ENCODE measurements at places on chromosomes 1 and 21. TPM values are rescaled to one million over a fixed set of nuclear protein-coding genes. Genes with fewer than 3 reads are reported as not detected.
A peak's percentile ranks its signal among the peaks of the same experiment; 100 is the strongest.

Gene ADAMTSL4
- 8.8 TPM for polyA plus RNA-seq

Gene SYT2
- polyA plus RNA-seq = 0.39 TPM

Gene OR10Z1
- polyA plus RNA-seq = not detected

Gene CNIH3
- 3.8 TPM for polyA plus RNA-seq

DNA sequence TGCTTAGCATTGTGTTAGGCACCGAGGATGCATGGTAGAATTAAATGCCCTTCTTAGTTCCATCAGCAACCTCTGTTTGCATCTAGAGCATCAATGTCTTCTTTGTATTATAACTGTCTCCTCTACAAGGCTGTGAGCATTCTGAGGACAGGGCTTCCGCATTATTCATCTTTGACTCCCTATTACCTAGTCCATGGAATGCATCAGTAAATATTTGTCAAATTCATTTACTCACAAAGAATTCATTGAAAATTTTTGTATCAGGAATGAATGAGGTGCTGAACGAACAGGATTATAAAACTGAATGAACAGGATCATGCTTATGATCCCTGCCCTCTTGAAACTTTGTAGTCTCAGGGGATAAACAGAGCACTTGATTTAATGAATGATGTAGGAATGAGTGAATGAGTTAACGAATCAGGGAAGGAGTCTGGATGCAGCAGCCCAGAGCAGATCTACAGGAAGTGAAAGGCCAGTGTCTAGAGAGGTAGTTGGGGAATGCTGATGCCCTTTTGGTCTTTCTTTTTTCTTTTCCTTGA lies 2.8 kb downstream of the RHBDL2 start:
- DNase-seq = no peak
- no peaks in the 10 kb centered on the region for H3K36me3 ChIP-seq
- H3K4me1 ChIP-seq = peaks cover 6% of the 10 kb centered on the region
- H3K4me3 ChIP-seq = no peak overlapping the region
- no peaks in the 10 kb centered on the region for H3K27me3 ChIP-seq
- H3K27ac ChIP-seq = no peak overlapping the region

DNA sequence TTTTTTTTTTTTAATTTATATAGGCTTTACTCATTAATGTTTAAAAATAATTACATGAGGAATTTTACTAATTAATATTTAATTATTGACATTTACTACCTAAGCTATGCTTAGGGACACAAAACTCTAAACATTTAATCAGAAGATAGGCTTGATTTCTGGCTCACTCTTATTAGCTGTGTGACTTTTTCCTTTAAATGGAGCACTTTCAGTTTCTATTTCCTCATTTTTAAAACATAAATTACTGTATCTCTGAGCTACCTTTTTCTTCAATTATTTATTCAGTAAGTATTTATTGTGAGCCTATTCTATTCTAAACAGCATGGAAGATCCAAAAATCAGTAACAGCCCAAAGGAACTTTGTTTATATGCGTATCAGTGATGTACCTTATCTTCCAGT lies 40.5 kb downstream of the MAP3K7CL start:
- DNase-seq = no peak
- no peaks in the 10 kb centered on the region for H3K27me3 ChIP-seq
- H3K36me3 ChIP-seq = no peaks in the 10 kb centered on the region
- H3K4me1 ChIP-seq = no peaks in the 10 kb centered on the region

GRCh38 chr1:228163776-228164519 lies 1.7 kb upstream of the IBA57 start:
- H3K27ac ChIP-seq = no peak overlapping the region
- H3K4me3 ChIP-seq = no peak overlapping the region
- peak; percentile 48 for DNase-seq
- peaks cover 14% of the 10 kb centered on the region for H3K4me1 ChIP-seq
- H3K36me3 ChIP-seq = no peaks in the 10 kb centered on the region

DNA sequence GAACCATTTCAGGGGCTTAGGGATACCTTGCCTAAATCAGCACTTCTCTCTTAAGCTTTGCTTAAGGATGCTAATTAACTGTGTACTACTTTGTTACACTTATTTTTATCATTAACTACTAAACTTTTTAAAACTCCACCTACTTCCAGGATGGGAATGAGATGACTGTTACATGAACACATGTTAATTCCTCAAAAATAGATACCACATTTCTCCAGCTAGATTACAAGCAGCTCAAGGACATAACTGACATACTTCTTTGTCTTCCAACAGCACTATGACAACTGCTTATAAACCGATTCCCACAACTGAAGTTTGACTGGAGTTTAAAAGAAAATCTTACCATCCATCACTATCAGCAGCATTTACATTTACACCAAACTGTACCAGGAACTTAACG lies 53.7 kb downstream of the TP53BP2 start:
- no peak overlapping the region for H3K4me3 ChIP-seq
- H3K4me1 ChIP-seq = no peaks in the 10 kb centered on the region
- no peak overlapping the region for H3K27ac ChIP-seq
- no peak for DNase-seq
- H3K27me3 ChIP-seq = no peaks in the 10 kb centered on the region
- no peaks in the 10 kb centered on the region for H3K36me3 ChIP-seq

DNA sequence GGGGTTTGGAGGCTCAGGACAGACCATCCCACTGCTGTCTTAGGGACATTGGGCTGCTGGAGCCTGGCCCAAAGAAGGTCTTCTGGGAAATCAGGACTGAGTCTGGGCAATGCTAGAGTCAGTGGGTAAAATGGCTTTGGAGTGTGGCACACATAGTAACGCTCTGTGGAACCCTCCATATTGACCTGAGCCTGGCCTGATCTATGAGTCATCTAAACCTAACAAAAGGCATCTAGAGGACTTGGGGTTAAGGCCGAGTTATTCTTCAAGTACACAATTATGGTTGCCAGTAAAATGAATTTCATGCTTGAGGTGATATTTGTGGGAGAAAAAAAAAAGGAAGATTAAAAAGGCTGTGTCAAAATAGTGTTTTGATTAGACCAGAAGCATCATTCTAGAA lies 77.7 kb downstream of the ST6GALNAC5 start:
- H3K4me3 ChIP-seq = no peak overlapping the region
- H3K27ac ChIP-seq = no peak overlapping the region
- H3K36me3 ChIP-seq = no peaks in the 10 kb centered on the region
- no peaks in the 10 kb centered on the region for H3K27me3 ChIP-seq
- DNase-seq = peak; percentile 36

DNA sequence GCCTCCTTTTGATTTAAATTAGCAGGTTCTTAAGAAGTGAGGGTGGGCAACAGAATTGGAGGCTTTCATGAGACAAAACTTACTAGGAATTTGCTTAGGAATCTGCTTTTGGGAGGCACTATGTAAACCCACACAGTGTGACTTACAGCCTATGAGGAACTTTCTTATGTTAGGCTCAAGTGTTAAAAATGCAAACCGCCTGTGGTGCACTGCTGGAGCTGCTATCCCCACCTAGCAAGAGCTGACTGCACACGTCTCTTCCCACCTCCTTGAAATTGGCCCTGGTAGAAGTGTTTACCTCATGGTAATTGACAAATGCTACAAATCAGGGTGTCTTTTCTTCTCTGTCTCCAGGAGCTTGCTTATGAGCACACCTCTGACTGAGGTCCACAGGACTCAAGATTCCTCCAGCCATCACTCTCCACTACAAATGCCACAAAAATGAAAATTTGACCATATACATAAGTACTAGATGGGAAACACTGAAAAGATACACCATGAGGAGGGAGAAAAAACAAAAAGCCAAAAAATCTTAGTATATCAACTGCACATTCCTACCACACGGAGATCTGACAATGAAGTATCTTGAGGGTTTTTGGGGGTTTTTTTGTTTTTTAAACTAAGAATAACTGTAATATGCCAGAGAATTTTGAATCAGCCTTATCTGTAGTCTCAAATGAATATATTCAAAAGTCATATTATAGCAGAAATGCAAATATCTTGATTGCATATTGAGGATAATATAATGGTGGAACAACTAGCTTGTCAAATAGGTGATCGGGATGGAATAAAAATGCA lies 18.2 kb upstream of the NPL start:
- no peak overlapping the region for H3K4me3 ChIP-seq
- H3K36me3 ChIP-seq = no peaks in the 10 kb centered on the region
- no peak for DNase-seq

DNA sequence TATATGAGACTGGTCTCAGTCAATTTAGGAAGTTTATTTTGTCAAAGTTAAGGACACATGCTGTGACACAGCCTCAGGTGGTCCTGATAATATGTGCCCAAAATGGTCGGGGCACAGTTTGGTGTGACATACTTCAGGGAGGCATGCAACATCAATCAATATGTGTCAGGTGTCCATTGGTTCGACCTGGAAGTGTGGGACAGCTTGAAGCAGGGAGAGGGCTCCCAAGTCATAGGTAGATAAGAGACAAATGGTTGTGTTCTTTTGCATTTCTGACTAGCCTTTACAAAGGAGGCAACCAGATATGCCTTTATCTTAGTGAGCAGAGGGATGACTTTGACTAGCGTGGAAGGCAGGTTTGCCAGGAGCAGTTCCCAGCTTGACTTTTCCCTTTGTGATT lies 4.5 kb upstream of the ERVH48-1 start:
- H3K27me3 ChIP-seq = no peaks in the 10 kb centered on the region
- H3K27ac ChIP-seq = no peak overlapping the region
- no peak for DNase-seq
- peaks cover 6% of the 10 kb centered on the region for H3K4me1 ChIP-seq

- H3K27ac ChIP-seq = no peak overlapping the region
- no peaks in the 10 kb centered on the region for H3K4me1 ChIP-seq
- H3K4me3 ChIP-seq = no peak overlapping the region
- H3K36me3 ChIP-seq = no peaks in the 10 kb centered on the region
- no peak for DNase-seq
Observed at GRCh38 chr1:111275079-111275478, 15.6 kb upstream of the CHIA start.

GRCh38 chr1:108570128-108570527 lies 10.2 kb downstream of the EEIG2 start:
- no peak for DNase-seq
- H3K36me3 ChIP-seq = no peaks in the 10 kb centered on the region
- H3K27ac ChIP-seq = no peak overlapping the region
- no peaks in the 10 kb centered on the region for H3K4me1 ChIP-seq

DNA sequence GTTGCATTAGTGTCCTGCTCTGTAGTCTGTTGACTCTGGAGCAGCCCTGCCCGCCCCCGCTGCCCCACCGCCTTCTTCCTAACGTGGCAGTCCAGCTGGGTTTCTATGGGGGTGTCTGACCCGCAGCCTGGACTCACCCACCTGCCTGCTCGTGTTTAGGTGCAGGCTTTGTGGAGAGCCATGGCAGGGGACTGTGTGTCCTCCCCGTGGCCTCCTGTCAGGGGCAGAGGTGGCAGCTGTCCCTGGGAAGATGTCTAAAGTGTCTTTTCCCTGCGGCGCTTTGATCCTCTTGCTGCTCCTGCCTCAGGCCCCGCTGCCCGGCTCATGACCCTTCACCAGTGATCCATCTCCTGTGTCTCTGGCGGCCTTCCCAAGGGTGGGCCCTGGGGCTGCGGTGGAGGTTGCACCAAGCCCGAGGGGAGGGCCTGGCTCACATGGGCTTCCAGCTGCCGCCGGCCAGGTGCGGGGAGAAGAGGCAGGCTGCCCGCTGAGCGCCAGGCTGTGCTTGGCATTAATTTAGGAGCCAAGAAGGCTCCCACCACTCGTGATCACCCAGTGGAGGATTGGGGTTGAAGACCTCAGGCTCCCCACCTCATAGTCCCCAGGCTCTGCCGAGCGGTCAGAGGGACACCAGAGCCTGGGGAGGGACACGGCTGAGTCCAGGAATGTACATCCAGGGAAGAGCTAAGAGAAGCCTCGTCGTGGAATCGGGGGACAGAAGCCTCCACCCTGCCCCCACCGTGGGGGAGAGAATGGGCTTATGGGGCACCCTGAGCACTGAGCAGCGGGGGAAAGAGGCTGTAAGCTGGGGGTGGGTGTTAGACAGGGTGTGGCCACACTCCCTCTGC lies 44.1 kb downstream of the COL18A1 start:
- no peaks in the 10 kb centered on the region for H3K36me3 ChIP-seq
- H3K4me3 ChIP-seq = no peak overlapping the region
- no peak for DNase-seq
- peaks cover 4% of the 10 kb centered on the region for H3K4me1 ChIP-seq
- H3K27me3 ChIP-seq = no peaks in the 10 kb centered on the region
- no peak overlapping the region for H3K27ac ChIP-seq

GRCh38 chr1:93878501-93878888 lies 511 bp downstream of the DNTTIP2 start:
- H3K27me3 ChIP-seq = no peaks in the 10 kb centered on the region
- H3K4me3 ChIP-seq = peak overlapping the region; percentile 91
- peak; percentile 49 for DNase-seq
- peak overlapping the region; percentile 83 for H3K27ac ChIP-seq

DNA sequence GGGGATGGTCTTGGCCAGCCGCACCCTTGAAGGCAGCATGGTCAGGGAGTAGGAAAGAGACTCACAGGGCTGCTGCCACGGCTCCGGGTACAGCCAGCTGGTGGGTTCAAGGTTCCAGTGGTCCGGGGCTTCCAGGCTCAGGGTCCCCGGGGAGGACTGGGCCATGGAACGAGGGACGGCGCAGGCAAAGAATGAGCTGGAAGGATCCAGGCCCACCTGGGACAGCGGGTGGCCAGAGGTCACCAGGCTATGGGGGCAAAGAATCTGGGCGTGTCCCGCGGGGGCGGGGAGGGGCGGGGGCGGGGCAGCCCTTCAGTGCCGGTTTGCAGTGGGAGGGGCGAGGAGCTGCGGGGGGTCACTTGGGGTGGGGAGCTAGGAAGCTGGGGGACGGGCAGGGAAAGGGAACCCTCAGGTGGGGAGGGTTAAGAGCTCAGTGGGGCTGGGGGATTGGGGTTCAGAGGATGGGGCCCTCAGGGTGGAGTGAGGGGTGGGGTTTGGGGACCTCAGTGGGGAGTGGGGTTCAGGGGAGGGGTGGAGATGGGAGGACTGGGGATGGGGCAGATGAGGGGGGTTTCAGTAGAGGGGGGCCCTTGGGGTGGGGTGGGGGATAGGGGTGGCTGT lies at the start of gene DNMT3L:
Gene DNMT3L (minus strand): TSS at position 223 of the 621 bp plus-strand sequence. CDS start 638 bp downstream, outside the sequence.
- H3K4me3 ChIP-seq = no peak within 1 kb of the TSS
- H3K27ac ChIP-seq = no peak within 1 kb of the TSS
- no peaks in the 10 kb centered on the region for H3K27me3 ChIP-seq
- H3K4me1 ChIP-seq = no peaks in the 10 kb centered on the region
- DNase-seq = no peak

DNA sequence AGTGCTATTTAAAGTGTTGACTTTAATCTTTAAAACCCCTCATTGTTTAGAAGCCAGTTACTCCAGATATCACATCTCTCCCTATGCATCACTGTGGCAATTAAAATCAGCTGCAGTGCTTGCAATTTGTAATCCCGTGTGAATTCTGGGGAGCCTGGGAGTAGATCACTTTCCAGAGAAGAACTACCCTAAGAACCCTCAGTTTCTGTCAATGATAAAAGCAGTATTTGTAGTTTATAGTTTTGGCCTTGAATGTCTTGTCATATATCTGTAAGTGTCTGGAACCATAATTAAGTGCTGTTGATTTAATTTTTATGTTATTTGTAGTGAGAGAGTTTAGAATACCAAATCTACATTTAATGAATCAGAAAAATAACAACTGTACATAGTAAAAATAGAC lies 5.5 kb upstream of the SPAG17 start:
- no peak overlapping the region for H3K4me3 ChIP-seq
- DNase-seq = no peak
- no peaks in the 10 kb centered on the region for H3K27me3 ChIP-seq
- H3K36me3 ChIP-seq = no peaks in the 10 kb centered on the region
- H3K27ac ChIP-seq = no peak overlapping the region
- no peaks in the 10 kb centered on the region for H3K4me1 ChIP-seq
